CD4-positive, alpha-beta T cell treated with Interleukin-4 for 4 hours (primary cell): ENCODE measurements at places on chromosomes 3 and 15.

GRCh38 chr3:127615631-127616305 lies 13.2 kb upstream of the PODXL2 start:
- no peak for DNase-seq

DNA sequence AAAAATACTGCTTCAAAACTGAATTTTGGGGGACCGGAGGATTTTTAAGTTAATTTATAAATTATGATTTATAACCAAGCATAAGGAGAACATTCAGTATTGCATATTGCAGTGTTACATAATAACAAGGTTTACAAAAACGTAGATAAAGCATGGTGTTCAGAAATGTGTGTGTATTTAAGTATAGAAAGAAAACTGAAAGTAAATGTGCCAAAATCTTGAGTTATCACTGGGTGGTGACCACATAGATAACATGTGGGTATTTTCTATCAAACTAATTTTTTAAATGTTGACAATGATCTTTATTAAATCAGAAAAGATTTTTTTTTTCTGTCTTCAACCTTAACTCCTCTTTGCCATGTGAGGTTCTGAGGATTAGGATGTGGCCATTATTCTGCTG lies 32.6 kb downstream of the EIF2AK4 start:
- DNase-seq: no peak

GRCh38 chr3:171824116-171824515 lies 13.8 kb upstream of the PLD1 start:
- no peak for DNase-seq

- no peak for DNase-seq
Observed at GRCh38 chr3:10707400-10708215, 108.4 kb upstream of the SLC6A11 start.

GRCh38 chr15:53611145-53611920 lies 148.1 kb downstream of the WDR72 start:
- no peak for DNase-seq

DNA sequence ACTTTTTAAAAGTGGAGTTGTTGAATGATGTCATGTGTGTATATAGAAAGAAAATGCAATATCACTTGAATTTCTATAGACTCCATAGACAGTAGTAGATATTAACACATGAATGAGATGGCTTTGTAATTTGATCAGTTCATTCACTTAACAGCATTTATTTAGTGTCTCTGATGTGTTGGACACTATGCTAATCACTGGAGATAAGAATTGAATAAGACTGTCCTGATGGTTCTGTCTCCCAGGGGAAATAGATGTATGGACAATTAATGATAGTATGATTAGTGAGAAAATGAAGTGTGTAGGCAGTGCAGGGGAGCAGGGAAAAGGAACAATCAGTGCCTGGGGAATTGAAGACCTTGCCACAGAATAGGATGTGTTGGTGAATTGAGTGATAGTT lies 72.9 kb downstream of the RIOX2 start:
- no peak for DNase-seq

DNA sequence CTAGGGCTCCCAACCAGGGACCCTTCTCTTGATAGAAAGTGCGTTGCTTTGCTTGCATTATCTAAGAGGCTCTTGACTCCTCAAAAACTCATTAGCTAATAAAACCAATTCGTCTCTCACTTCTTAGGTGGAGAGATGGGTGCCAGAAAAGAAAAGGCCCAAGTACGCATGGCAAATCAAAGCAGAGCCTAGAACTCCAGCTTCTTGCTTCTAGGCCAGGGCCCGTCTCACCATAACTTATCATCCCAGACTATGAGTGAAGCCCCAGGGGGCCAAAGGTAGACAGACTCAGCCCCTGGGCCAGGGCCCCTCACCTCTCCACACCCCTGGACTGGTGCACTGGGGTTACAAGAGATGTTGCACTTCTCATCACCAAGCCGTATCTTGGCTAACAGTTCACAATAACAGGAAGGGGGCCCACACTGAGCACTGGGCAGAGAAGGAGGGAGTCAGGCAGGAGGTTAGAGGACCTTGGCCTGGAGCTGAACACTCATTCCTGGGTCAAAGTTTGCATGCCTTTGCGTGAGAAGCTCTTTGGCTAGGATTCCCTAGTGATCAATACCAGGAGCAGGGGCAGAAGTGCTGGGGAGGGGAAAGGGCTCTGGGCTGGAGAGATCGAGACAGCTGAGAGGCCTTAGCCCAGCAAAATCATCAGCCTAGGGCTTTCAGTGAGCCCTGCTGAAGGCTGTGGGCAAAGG lies 5.4 kb upstream of the CYP1A1 start:
- no peak for DNase-seq
